ENCODE measurements at places on chromosomes 1 and 21.

- no peak for DNase-seq
Observed at GRCh38 chr1:220775240-220775853, 11.4 kb upstream of the MTARC1 start.

GRCh38 chr21:20343186-20343585 is 655.0 kb upstream of the NCAM2 start:
- no peak for DNase-seq

DNA sequence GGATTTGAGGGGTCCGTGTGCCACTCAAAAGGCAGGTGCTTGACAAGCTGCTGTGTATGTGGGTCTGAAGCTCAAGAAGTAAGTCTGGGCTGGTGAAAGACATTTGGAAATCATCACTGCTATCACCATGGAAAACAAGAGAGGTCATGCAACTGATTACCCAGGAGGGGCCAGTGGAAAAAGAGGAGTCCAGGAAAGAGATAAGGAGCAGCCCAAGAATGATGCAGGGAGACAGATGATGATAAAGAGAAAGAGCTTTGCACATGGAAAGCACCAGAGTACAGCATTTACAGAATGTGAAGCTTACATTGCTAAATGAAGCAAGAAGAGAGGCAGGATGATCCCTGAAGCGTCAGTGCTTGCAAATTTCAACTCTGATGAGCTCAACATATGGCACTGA is 203.2 kb downstream of the SETD4 start:
- DNase-seq, result no peak

DNA sequence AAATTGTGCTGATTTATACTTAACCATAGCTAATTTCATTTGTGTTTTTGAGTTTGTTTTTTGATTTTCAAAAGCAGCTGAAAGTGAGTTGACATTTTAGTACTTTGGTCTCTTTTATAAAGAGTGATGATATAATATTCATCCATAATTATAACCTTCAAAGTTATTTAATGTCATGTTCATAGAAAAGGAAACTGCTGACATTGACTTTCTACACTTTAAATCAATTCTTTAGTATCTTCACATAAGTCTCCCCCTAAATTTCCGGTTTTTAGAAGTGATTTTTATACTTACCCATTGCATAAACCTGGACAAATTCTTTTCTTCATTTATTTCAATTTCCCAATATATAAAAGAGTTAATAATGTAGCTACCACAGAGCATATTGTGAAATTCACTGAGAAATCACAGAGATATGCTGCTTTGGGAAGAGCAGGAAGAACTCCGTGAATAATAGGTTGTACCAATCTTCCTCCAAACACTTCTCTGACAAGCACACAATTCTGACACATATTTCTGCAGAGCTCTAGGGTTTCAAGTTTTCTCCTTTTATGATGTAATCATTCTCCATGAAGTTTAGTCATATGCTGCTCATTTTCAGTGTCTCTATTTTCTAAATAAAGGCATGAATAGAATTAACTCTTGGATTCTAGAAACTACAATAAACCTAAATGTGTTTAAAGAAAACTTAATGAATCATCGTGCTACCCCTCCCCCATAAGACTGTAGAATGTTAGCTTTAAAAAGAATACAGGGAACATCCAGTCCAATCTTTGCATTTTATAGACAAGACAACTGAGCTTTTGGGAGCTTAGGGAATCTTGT is 25.6 kb upstream of the CDC42BPA start:
- no peak for DNase-seq

- DNase-seq, result no peak
Observed at GRCh38 chr1:87044424-87044823, 130.0 kb downstream of the HS2ST1 start.

DNA sequence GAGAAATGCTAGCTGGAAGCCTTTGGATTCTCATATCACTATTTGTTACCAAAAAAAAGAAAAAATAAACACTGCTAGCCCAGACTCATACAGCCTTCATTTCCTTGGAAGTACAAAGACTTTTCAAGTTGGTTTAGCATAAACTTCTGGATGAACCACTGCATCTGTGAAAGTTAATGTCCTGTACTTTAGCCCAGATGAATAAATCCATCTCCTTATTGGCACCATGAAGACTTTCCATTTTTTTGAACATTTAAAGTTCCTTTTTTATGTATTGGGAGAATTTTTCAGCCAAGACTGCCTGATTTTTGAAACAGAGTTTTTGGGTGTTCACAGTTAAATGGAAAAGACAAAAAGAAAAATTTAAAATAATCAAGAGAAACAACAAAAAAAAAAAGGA is 184.0 kb upstream of the C1orf87 start:
- DNase-seq, result no peak

- DNase-seq, result no peak
Observed at GRCh38 chr1:169110236-169110635, 3.7 kb downstream of the ATP1B1 start.

GRCh38 chr1:36486093-36486438 is 3.4 kb upstream of the CSF3R start:
- DNase-seq, result no peak

DNA sequence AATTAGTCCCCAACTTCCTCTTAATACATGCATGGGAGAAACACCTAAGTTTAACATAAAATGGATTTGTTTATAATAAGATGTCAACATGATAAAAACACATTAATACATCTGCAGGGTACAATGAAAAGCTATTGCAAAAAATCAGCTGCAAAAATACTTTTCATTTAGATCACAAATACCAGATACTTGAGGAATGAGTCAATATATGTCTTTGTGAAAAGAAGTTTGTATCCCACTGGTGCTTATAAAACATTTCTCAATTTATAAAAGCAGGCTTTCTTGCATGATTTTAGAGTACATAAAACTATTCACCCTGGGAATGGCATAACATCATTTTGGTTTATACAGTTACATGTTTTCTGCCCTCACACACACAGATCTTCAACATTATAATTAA is 18.6 kb upstream of the PRKAA2 start:
- no peak for DNase-seq

- DNase-seq, result no peak
Observed at GRCh38 chr1:189619682-189620332, 857.9 kb downstream of the BRINP3 start.

DNA sequence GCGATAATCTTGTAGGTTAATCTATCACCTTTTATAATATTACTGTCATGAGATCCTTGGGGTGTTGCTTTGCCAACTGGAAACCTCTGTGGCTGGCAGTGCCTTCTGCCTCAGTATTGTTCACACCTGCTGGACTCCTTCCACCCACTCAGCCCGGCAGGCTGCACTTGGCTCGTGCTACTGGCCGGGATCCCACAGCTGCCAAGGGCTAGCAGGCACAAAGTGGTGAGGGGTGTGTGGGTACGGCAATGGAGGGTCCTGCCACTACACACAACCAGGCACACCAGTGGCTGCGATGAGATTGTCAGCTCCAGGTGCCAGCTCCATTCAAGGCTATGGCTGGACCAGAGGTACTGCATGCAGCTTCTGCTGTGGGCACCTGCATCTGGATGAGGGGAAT is 191.2 kb upstream of the LYPLAL1 start:
- DNase-seq, result no peak

GRCh38 chr1:57137980-57138379 is 172.2 kb upstream of the C8B start:
- no peak for DNase-seq

- DNase-seq, result no peak
Observed at GRCh38 chr1:63982201-63982600, 208.4 kb downstream of the ROR1 start.

GRCh38 chr1:8671306-8671917 is 146.0 kb downstream of the RERE start:
- DNase-seq, result no peak

Measured in activated T-helper 1 cell treated with anti-CD3 and anti-CD28 coated beads, Interleukin-2, amount 50 U/mL, for 16 hours (primary cell).